ENCODE measurements at places on chromosomes 3 and 15.

GRCh38 chr15:29438703-29439055 is 169.1 kb upstream of the NSMCE3 start:
- DNase-seq = no peak

DNA sequence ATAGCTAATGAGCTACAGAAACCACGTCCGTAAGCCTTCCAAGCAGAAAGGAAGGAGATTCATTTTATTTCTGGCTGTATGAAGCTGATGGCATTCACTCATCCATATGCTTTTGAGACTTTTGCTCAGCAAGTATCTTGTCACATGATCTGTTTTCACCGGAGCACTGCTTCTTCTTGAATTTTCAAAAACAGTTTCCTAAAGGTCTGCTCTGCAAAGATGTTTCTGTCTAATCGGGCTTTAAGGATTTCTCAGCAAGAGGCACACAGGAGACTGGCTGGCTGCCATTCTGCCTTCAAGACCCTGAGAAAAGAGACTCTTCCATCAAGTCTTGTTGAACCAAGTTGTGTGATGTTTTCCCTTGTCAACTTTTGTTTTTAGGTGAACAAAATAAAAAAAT is 289.6 kb upstream of the LYSMD4 start:
- no peak for DNase-seq

- DNase-seq = no peak
Measured at GRCh38 chr15:61393949-61394348, 164.8 kb upstream of the RORA start.

GRCh38 chr15:91599261-91599660 is 254.2 kb upstream of the SLCO3A1 start:
- DNase-seq = no peak

GRCh38 chr3:138774529-138775253 is 60.0 kb downstream of the PIK3CB start:
- peak; percentile 41 for DNase-seq

DNA sequence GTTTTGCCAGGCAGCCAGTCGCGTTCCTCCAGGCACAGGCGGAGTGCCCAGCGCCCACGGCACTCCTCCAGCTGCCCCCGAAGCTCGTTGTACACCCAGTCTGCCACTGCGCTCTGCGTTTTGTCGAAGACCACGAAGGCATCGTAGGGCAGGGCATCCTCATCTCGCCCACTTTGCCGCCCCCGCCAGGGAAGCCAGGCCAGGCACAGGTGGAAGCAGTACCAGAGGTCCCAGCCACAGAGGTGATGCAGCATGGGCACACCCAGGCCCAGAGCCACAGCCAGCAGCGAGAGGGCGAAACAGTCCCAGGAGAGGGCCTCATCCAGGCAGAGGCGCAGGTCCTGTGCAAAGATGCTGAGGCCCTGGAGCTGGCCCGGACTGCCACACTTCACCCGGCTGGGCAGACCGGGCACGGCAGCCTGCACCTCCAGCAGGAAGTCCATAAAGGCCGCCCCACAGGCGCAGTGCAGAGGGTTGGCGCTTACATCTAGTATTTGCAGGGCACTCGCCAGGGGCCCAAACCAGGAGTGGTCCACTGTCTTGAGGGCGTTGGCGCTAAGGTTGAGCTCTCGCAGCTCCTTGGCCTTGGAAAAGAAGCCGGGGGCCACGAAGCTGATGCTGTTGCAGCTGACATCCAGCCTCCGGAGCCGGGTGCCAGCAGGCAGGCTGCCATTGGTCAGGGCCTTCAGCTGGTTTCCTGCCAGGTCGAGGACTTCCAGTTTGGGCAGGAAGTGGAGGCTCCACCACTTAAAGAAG is 3.7 kb downstream of the TLR9 start:
- peak; percentile 81 for DNase-seq

- no peak for DNase-seq
Measured at GRCh38 chr15:38576837-38577236, 12.2 kb upstream of the RASGRP1 start.

DNA sequence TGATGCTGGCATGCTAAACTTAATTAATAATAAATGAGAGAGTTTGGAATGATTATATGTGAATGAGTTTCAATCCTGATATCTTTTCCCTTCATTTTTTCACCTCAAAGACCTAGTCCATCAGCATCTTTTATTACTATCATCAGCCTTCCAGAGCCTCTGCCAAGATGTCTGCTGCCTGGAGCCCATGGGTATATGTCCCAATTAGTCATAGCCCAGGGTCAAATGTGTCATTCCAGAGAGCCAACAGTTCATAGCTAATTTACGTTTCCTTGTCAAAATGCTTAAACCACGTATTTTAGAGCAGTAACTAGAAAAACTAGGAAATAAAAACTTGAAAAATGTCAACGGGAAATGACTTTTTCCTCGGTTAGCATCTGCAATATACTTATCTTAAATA is 457.9 kb downstream of the SI start:
- no peak for DNase-seq

DNA sequence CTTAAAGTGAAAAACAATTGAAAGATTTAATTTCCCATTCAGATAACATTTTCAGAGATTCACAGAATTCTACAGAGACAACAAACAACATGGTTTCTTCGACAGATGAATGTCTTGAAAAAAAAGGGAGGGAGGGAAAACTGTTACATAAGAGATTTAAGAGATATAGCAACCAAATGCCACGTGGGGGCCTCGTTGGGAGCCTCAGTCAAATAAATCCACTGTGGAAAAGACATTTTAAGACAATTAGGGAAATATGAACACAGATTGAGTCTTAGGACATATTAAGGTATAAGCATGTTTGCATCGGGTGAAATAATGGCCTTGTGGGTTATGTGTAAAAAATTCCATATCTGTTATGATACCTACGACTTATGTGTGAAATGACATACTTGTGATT is 5.0 kb upstream of the PRRT3 start:
- DNase-seq = no peak

DNA sequence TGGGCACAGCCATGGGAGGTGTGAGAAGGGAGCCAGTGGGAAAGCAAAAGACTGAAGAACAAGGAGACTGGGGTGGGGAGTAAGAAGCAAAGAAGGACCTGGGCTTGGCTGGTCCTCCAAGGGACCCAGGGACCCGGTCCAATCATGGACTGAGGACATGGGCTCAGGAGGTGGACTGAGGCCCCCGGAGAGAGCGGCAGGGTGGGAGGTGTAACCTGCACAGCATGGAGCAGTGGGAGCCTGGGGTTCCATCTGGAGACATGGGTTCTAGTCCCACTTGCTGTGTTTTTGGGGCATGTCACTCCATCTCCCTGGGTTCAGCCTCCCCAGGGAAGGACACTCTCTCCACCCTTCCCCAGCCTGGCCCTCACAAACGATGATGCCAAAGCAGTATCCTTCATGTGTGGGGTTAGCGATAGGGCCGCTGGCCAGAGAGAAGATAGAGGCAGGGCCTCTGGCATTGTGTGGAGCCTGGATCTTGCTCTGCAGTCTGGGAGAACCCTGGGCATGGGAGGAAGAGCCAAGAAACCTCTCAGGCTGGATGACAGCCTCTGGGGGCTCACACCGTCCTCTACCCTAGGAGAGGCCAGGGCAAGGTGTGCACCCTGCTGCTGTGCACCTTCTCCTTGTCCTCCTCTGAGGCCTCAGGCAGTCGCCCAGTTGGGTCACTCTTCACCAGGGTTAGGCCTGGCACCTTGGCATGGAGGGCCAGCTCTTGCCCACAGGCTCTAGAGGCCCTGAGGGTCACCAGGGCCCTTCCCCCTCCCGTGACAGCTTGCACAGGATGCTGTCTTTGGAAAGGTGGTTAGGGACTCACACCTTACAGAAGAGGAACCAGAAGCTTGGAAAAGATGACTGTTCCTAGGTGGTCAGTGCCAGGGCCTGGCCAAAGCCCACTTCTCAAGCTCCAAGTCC is 26.0 kb downstream of the FBXW12 start:
- DNase-seq = no peak
